ENCODE measurements at places on chromosomes 3 and 15.
A peak's percentile ranks its signal among the peaks of the same experiment; 100 is the strongest.

- peak; percentile 18 for DNase-seq
Measured at GRCh38 chr3:139120086-139121056, 75.7 kb upstream of the PRR23C start.

DNA sequence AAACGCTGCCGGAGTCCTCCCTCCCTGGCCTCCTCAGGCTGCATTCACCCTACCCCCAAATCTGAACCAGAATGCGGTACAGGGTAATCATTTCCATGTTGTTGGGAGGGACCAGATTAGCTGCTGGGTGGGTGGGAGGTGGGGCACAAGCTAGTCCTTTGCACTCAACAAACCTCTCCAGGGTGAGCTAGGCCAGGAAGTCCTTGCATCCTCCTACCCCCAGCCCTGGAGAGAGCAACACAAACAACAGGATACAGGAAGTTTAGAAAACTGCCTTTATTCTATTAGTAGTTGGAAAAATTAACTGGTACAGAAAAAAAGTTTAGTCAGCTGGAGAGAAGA is 702 bp upstream of the GPX1 start:
- DNase-seq: peak; percentile 25

DNA sequence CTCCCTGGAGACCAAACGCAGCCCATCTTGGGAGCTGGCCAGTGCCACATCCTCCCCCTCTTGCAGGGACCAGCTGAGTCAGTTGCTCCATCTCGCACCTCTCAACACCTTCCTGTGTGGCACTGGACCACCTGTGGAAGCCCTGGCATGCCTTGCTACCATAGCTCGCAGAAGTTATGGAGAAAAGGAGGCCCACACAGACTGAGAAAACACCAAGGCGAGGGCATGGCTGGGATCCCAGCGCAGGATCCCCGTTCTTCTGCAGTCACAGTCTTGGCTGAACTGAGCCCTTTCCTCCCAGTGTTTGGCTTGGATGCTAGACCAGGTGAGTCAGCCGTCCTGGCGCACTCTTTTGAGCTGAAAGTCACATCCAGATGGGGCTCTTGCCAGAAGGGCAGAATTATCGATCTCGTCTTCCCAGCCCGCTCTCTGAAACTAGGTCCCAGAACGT is 46.9 kb downstream of the CHRD start:
- no peak for DNase-seq

DNA sequence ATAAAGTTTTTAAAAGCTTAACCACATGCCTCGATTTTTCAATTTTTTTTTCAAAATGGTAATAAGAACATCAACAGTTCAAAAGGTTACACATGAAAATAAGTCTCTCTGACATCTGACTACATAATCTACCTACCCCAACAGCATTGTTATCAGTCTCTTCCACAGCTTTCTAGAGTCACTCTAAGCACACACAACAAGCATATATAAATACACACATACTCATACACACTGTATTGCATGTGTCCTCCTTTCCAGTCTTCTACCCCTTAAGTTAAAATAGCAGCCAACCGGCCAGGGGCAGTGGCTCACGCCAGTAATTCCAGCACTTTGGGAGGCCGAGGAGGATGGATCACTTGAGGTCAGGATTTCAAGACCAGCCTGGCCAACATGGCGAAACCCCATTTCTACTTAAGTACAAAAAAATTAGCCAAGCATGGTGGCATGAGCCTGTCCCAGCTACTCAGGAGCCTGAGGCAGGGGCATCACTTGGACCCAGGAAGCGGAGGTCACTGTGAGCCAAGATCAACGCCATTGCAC is 12.2 kb downstream of the TBL1XR1 start:
- DNase-seq: no peak

DNA sequence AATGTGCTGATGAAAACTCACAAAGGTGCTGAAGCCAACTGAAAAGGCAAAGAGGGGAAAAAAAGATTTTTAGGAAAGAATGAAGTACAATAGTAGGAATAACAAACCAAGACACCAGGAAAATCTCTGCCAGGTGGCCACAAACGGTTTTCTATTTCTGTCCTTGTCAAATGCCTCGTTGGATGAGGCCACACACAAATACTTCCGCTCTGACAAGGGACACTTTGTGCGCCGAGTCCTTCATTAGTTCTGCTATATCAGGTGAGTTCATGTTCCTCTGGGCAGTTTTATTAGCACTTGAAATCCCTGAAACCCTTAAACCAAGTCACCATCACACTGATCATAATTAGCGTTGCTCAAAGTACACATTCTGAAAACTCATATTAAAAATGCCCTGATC is 373.1 kb downstream of the VPS13C start:
- DNase-seq: no peak

- DNase-seq: peak; percentile 32
Measured at GRCh38 chr3:187456250-187456649, 88.1 kb downstream of the RTP4 start.

DNA sequence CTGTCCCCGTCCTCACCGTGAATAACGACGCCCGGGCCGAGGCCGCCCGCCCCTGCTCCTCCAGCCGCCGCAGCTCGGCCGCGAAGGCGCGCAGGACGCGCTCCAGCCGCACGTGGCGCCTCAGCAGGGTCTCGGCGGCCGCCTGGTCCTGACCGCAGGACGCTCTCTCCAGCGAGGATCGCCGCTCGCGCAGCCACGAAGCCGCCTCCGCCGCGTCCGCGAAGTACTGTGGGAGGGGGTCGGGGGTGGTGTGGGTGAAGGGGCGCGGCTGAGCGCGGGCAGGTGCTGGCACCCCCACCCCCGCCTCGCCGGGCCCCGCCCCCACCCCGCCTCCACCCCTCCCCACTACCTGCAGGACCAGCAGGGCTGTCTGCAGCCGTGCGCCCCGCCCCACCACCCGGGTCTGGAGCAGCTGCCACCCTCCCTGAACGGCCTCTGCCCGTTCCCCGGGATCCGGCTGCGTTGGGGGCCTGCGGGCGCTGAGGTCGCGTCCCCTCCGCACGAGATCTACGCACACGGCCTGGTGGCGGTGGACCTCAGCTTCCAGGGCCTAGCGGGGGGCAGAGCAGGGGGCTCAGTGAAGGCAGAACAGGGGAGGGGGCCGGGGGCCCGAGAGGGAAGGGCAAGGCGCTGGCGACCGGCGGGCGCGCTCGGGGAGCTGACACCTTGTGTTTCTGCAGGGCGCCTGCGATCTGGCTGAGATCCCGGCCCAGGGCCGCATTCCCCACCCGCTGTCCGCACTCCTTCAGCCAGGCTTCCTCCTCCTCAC is 11.7 kb downstream of the SPTBN5 start:
- DNase-seq: peak; percentile 55

- DNase-seq: peak; percentile 66
Measured at GRCh38 chr3:150074697-150075416, 104.2 kb upstream of the PFN2 start.

- no peak for DNase-seq
Measured at GRCh38 chr3:140602781-140603180, 75.1 kb upstream of the TRIM42 start.

- peak; percentile 31 for DNase-seq
Measured at GRCh38 chr3:15794303-15794771, 3.4 kb downstream of the ANKRD28 start.

DNA sequence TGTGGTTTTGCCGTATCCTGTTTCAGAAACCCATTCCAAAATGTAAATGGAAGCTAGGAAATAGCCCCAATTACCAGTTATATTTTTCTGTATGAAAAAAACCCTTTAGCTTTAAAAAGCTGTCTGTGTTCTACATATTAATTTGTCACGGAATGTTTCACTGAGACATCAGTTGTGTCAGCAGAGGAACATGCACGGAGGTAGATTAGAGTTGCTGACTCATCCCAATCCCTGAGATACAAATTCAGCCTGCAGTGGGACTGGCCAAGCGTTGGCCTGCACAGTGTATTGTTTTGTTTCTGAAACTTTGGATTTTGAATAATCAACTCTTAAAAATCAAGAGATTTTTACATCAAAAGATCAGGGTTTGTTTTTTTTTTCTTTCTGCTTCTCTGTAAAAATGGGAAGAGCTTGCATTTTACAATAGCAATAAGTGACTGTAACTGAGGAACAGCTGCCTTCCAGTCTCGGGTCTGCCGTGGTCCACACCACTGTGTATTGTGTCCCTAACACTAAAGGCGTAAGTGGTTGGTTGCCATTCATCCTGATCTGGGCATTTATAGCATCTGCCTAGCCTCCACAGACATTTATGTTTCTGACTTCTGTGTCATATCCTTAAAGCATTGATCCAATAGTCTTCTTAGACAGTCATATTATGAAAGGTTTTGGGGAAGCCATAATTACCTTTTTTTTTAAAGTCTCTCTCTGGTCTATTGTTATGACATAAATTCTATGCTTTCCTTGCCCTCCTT is 218.1 kb downstream of the ADAMTSL3 start:
- no peak for DNase-seq

DNA sequence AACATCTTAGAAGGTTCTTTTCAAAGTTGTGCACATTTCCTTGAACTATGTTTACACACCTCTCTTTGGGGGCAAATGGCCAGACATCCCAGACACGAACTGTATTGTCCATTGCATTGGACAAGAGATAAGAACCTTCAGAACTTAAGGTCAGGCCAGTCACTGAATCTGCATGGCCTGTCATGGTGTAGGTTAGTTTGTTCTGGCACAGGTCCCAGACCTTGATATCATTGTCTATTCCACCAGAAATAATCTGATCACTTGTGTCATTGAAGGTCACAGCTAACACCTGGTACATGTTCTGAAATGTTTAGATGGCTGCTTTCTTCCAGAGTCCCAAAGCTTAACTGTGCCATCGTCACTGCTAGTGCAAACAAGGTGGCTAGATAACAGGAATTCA is 55.7 kb downstream of the KCNAB1 start:
- no peak for DNase-seq

DNA sequence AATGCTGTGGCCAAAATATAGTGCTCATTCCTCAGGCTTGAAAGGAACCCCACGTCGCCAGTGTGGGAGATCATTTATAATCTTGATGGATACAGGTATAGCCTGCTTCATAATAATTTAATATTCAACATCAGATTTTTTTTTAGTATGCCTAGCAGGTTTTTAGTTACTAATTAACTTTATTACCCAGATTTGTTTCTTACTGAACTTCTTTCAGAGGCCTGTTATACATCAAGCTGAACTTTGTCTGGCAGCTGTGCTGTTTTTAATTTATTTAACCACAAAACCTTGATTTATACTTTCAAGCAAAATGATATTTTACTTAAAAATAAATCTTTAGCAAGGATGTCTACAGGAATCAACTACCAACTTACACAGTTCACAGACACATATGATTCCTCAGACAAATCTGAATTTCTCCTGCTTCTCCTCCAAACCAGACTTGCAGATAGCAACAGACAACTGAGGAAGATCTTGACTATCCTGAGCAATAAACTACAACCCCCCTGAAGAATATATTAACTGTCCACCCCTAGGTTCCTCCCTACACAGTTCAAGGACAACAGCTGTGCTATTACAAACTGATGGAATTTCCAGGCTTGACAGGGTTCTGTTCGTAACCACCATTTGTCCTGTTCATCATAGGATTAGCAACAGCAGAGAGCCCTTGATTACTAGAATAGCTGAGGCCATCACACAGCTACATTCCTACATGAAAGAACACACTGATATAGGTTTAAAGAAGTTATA is 610 bp downstream of the MAP4 start:
- no peak for DNase-seq

DNA sequence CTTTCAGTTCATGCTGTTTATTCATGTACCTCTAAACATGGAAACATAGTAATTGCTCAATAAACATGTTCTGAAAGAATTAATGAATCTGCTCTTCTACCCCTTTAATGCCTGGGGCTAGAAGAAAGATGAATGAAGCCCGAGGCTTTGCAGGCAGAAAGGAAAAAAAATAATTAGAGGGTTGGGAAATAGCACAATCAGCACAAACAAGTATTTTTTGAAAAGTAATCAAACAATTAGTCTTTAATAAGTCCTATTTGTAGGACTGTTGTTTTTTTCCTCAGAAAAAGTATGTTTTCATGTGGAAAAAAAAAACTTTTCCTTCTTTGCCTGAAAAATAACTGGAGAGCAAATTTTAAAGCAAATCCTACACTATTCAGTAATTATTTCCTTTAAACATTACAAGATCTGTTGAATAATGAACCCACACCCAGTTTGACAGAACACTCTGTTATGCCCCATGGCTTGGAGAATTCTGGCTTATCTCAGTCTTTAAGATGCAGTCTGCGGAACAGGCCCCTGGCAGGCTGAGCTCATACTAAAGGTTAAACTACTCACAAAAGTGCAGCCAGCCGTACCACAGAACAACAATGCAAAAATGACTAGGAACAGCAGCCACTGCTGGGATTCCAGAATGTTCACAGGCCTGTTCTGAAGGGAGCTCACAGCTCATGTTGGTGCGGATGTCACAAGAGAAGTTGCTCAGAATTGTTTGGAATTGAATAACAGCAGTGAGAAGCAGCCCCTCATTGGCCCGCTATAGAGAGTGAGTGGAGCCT is 79.2 kb downstream of the ABI3BP start:
- DNase-seq: no peak

DNA sequence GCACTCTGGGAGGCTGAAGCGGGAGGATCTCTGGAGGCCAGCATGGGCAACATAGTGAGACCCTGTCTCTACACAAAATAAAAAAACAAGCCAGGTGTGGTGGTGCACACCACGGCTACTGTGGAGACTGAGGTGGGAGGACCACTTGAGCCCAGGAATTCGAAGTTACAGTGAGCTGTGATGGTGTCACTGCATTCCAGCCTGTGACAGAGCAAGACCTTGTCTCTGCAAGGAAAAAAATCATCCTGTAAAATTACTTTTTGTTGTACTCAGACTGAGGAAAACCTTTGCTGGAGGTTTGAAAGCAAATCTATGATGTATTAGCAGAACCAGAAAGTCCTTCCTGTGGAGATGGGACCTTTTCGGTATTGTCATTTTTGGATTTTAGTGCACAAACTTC is 63.3 kb downstream of the ATP1B3 start:
- no peak for DNase-seq

- no peak for DNase-seq
Measured at GRCh38 chr3:189340680-189341460, 169.1 kb downstream of the TPRG1 start.

GRCh38 chr15:90011705-90012104 is 10.6 kb downstream of the ZNF710 start:
- DNase-seq: no peak

- DNase-seq: no peak
Measured at GRCh38 chr15:49815526-49815925, 194.7 kb downstream of the DTWD1 start.

- DNase-seq: no peak
Measured at GRCh38 chr3:42975456-42975855, 3.7 kb upstream of the GASK1A start.

DNA sequence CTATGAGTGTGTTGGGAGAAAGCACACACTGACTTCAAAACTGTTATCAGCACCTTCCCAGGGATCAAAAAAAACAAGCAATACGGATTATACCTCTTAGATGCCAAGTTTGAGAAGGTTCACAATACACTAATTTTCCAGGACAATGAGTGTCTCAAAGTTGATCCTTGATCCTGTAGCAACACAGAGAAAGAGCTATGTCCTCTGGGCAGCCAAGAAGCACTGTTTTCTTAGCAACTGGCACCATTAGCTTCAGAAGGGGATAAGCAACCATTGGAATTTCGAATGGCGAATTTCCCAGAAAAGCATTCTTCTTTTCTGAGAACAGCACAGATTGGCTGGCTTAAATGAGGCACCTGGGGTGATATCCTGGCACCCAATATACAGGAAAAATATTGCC is 270.3 kb upstream of the RORA start:
- DNase-seq: no peak

- DNase-seq: peak; percentile 78
Measured at GRCh38 chr3:177131927-177132636, 65.2 kb downstream of the TBL1XR1 start.

- peak; percentile 42 for DNase-seq
Measured at GRCh38 chr15:26232691-26233090, 369.6 kb upstream of the ATP10A start.
